ENCODE measurements at places on chromosomes 3 and 15.

DNA sequence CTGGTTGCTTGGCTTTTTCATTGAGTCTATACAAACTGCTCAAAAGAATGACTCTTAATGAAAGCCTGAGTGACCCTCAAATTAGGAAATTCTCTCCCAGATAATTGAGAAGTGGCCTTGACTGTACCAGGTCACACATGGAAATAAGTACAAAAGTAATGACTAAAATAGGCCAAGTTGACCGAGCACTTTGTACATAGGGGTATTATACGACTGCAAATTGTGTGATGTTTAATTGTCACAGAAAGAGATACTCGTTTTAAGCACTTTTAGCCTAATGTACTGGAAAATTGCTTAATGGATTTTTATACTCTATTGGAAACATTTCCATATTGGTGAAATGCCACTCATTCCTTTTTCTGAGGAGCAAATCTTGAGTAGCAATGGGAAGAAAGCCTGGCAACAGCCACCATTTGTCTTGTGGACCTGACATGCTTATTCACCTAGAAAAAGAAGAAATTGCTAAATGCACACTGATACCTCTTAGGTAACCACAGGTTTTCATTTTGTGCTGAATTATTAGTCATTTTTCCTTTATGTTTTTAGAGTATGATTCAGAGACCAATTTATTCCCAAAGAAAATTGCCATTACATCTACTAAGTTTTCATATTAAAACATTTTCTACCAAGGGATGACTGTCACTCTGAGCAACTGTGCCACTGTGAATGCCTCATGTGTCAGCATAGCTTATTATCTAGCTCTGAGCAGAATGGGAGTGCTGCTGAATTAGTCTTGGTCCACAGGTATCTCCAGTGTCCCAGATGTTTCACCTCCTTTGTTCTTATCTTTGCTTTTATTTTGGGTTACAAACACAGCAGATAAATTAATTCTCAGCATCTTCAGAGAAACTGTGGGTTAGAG, 8.9 kb upstream of the PXK start:
- DNase-seq = no peak

DNA sequence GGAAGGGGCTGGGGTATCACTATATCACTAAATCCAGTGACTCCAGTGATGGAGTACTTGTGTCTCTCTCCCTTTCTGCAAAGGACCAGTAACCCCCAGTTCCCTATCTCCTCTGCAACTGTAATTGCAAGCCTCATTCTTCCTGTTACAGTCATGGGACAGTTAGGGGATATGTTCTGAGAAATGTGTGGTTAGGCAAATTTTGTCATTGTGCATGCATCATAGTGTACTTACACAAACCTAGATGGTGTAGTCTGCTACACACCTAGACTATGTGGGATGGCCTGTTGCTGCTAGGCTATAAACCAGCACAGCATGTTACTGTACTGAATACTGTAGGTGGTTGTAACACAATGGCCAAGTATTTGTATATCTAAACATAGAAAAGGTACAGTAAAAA, 2.2 kb downstream of the VPS8 start:
- peak; percentile 29 for DNase-seq

DNA sequence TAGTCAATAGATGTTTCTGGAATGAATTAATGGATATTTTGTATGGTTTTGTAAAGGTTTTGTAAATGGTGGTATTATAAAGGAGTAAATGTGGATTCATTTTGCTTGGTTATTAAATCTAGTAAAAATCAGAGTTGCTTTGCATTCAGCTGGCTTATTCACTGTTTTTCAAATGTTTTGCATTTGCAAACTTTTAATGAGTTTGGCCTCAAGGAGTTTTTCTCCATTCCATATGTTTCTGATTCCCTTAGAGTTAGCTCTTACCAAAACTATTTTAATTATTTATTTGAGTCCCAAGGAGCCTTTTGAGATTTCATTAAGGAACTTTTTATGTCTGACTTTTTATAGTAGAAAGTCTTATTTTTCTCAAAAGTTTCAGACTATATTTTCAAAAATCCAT, 992.2 kb downstream of the DIPK2A start:
- DNase-seq = no peak

DNA sequence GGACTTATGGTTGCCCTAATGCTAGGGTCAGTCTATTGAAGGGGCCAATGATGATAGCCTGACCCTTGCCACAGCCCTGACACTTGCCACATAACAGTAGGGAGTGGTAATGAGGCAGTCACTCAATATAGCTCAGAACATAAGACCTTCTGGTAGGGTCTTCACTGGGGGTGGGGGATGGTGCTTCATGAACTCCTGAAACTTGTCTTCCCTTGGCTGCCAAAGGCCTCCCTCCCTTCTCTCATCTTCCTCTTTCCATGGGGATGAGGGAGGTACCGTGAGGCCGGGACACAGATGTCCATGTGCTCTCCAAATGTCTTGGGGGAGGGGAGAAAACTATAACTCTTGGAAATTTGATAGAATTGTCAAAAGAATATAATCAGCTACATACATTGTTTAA, 21.1 kb upstream of the THSD4 start:
- DNase-seq = no peak

GRCh38 chr3:43953814-43954692, 263.3 kb downstream of the ABHD5 start:
- DNase-seq = peak; percentile 65

DNA sequence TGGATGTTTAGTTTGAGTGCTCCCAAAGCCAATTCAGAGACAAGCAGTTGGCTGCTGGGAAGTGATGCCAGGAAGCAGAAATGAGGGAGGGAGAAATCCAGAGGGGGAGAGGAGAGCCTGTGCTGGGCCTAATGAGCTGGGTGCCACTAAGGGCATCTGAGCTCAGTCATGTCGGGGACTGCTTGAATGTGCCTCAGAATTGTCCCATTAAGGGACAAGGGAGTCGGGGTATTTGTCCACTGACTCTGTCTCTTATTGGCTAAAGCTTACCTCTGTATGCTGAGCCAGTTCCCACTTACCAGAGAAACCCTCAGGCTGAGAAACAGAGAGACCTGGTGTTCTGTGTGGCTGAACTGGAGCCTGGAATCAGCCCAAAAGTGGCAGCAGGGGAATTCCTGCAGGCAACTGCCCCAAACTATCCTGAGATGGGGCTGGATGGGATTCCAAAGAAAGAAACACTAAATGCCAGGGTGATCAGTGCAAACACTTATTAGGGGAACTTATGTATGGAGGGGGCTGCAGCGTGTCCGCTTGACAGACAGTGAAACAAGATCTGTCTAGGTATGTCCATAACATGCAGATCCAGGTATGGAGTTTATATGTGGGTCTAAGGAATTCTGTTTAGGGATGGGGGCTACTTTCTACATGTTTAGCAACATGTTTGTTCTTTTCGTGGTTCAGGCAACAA, 48.6 kb downstream of the NR1D2 start:
- DNase-seq = no peak

DNA sequence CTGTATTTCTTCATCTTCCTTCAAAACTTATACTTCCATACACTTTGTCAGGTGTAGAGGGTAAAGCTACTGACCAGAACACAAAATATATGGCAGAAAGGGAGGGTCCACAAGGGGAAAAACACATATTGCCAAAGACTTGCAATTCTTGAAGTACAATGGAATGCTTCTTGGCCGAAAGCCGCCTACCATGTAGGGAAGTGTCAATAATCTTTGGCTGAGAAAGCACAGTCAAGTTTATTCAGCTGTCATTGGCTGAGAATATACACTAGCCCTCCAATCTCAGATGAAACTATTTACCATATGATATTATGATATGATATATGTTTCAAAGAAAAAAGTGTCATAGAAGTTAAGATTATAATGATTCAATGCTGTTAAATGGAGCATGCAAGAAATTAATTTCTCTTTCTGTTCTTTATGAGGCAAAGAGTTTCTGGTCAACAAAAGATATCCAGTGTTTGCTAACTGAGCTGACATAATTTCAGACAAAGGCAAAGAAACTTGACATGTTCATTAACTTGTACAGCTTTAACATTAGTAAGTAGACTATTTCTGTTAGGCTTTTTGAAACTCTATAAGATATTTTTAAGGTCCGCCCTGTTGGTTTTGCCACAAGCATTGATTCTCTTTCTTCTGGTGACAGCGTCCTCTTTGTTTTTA, 89.0 kb upstream of the LPP start:
- DNase-seq = no peak

- DNase-seq = peak; percentile 23
Observed at GRCh38 chr15:55007561-55007960, 189.2 kb downstream of the RSL24D1 start.

GRCh38 chr3:166743481-166744134, 636.5 kb downstream of the ZBBX start:
- no peak for DNase-seq

- no peak for DNase-seq
Observed at GRCh38 chr15:61794276-61794675, 266.0 kb downstream of the VPS13C start.

GRCh38 chr15:98147415-98147814, 186.9 kb downstream of the ARRDC4 start:
- DNase-seq = peak; percentile 91

DNA sequence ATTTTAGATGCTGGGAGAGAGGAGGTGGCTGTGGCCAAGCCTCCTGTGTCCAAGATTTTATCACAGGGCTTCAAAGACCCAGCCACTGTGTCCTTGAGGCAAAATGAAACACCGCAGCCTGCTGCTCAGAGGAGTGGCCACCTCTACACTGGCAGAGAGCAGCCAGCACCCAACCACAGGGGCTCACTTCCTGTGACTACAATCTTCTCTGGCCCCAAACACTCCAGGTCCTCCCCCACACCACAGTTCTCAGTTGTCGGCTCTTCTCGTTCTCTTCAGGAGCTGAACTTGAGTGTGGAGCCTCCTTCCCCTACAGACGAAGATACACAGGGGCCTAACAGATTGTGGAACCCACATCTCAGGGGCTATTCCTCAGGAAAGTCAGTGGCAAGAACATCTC, 45.6 kb downstream of the CDAN1 start:
- peak; percentile 49 for DNase-seq

DNA sequence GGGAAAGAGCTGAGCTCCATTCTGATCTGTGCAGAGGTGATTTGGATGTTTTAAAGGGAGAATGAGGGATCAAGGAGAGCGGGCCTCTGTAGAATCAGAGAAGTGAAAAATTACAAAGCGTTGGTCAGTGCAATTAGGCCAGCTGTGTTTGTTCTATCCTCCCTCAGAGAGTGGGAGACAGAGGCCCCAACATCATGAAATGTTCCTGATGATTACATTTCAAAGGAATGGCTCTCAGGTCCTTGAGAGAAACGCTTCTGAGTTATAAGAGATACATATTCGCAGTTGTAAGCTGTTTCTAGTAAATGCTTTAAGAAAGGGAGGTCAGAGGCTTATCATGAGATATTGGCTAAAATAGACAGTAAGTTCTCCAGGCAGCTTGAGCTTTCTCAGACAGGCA, 15.7 kb upstream of the CAND2 start:
- DNase-seq = no peak

DNA sequence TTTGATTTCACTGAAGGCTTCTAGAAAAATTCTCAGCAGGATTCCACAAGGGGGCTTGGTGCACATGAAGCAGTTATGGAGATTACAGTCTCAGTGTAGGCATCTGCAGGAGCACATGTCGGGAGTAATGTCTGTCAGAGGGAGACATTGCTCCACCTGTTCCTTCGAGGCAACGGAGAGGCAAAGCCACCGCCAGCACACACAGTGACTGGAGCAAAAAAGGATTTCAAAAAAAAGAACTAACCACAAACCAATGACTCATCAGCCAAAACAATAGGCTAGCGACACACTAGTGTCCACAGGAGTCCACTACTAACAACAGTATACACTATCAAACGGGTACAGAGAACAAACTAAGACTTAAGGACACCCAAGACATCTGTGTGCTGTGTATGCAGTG, 68.9 kb downstream of the NPTN start:
- DNase-seq = peak; percentile 90

GRCh38 chr3:124879337-124879680, 7.9 kb downstream of the ITGB5 start:
- DNase-seq = no peak

DNA sequence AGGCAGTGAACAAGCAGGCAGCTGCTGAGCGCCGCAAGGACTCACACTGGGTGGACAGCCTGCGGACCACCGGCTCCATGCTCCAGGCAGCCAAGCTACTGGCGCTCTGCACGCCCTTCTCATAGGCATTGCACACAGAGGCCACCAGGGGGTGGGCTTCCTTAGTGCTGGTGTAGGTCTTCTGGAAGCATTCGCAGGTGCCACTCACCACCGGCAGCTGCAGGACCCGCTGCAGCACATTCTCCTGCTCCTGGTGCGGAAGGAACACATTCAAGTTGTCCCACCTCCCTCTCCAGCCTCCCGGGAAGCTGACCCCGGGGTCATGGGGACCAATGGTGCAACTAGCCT, 6.0 kb downstream of the PLIN1 start:
- DNase-seq = no peak

DNA sequence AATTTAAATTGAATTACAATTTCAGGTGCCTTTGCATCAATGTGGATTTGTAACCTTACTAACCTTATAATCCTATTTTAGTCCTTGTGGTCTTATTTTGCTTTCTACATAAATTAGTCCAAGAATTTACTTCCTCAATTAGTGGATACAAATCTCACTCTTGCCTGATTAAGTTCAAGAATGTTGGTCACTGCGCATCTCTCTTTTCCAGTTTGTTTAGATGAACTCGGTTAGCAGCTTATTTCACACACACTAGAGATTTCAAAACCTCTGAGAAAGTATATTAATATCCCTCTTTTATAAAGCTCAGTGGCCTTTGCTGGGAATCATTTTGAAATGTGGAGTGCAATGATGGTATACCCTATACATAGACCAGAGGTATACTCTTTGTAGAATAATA, 243.4 kb downstream of the DTWD1 start:
- DNase-seq = no peak

DNA sequence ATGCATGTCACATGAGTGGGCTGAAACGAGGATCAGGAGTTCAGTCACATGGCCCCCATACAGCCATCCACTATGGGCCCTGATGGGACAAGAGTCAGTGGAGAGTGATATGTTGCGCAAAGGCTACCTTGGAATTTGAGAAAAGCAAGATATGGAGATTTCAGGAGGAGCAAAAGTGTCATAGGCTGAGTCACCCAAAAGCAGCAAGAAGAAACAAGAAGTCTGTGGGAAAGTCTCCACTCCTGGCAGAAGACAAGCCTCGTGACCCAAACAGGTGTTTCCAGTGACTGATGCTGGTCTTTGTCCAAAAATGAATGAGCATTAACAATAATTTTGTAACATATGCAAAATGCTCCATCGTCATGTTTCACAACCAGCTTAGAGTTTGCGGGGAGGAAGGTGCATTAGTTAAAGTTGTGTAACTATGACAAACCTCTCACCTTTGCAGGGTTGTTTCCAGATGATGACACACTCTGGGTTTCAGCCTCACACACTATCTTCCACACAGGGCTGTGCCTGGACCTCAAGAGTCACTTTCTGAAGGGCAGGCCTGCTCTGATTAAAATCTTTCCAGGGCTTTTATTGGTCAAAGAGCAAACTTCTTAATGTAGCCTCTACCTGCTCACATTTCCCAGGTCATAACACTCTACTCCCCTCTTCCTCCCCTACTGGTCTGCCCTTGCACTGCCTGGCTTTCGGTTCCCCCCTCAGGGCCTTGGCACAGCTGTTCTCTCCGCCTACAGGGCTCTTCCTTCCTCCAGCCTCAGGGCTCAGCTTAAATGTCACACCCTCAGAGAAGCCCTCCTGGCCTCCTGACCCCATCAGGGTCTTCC, 3.9 kb upstream of the DNASE1L3 start:
- DNase-seq = peak; percentile 67

GRCh38 chr15:67833710-67834511, 5.9 kb downstream of the RNU6-1 start:
- DNase-seq = peak; percentile 20
